ENCODE measurements at places on chromosomes 1 and 21.

- DNase-seq, result no peak
Measured at GRCh38 chr21:45864436-45864835, 117.1 kb upstream of the COL6A1 start.

GRCh38 chr1:151934048-151934493 lies 24.8 kb upstream of the THEM4 start:
- no peak for DNase-seq

- DNase-seq, result no peak
Measured at GRCh38 chr1:16109571-16109970, 36.1 kb upstream of the FAM131C start.

- DNase-seq, result no peak
Measured at GRCh38 chr1:63276624-63277023, 45.7 kb upstream of the FOXD3 start.

GRCh38 chr1:214720561-214720960 lies 117.6 kb downstream of the CENPF start:
- no peak for DNase-seq

DNA sequence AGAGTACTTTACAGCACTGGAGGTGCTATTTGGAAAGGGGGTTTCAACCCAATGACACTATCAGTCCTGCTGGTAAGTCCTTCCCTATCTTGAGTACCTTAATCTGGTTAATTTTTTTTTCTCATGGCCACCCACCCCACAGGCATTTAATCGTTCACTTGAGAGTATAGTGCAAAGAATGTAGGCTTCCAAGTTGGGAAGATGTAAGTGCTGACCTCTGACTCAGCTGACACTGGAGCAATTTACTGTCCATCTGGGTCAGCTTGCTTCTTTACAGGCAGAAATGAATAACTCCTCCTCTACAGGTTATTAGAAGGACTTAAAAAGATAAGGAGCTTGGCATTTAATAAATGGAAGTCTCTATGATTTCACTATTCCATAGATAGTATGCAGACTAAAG lies 89.6 kb downstream of the AK5 start:
- no peak for DNase-seq

DNA sequence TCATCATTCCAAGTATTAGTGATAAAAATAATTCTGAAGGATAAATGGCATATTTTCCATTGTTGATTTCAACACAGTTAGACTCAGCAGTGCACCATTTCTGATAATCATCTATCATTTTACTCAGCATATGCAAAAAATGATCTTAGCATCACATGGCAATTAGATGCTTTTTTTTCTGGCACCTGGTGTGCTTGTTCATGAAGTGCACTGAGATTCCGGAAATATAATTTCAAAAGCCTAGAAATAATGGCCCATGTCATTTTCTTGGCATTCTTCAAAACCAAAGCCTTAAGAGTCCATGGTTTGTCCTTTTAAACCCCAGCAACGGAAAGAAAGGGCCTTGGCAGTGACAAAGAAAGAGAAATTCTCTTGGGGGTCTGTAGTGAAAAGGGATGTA lies 278.8 kb downstream of the KIF26B start:
- DNase-seq, result no peak

DNA sequence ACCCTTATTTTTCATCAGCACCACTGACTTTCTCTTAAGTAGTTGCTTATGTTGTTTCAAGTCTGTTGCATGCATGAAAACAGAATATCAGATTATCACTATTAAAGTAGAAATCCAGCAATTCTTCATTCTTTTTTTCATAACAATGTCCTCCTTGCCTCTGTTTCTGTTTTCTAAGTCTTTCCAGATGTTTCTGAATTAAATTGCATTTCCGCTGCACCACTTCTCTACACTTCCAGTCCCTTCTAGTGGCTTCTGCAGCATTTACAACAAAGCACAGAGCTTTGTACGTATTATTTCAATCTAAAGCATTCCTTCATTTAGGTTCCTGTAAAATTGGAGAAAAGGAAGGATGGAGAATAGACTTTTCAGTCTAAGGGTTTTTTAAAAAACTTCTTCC lies 42.4 kb downstream of the PATJ start:
- DNase-seq, result no peak

- no peak for DNase-seq
Measured at GRCh38 chr1:233497679-233498078, 116.2 kb upstream of the KCNK1 start.

- no peak for DNase-seq
Measured at GRCh38 chr1:39529901-39530535, 38.6 kb downstream of the BMP8A start.

GRCh38 chr1:36523850-36524249 lies 41.1 kb upstream of the CSF3R start:
- DNase-seq, result no peak

DNA sequence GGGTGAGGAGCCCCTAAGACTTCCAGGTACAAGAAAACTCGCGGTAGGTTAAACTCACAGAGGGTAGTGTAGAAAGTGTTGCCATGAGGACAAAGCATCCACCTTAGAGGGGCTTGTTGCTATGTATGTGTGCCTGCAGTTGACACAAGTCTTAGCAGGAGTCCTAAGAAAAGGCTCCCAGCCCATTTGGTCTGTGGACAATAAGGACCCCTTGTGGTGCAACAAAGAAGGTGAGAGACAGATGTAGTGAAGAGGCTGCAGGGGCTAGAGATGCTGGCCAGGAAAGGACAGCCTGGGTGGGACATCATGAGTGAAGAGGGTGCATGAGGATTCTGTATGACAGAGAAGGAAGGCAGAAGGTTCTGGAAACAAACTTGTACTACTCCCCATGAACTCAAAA lies 36.3 kb upstream of the IL10 start:
- no peak for DNase-seq

DNA sequence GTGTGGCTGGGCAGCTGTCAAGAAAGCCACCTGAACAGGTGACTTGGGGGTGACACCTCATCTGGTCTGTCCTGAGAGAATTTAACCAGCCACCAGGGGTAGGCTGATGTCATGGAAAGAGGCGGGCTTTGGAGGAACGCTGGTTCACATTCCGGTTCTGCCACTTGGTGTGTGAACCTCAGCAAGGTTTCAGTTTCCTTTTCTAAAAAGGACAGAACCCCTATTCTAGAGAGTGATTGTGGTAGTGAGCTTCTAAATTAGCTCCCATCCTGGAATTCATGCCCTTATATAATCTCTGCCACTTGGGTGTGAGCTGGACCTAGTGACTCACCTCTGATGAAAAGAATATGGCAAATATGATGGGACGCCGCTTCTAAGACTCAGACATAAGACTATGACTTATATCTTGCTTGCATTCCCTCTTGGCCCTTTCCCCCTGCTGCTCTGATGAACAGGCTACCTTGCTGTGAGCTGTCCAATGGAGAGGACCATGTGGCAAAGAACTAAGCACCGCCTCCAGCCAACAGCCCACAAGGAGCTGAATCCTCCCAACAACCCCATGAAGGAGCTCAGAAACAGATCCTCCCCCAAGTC lies 332.1 kb downstream of the RRAGC start:
- DNase-seq, result no peak

- DNase-seq, result no peak
Measured at GRCh38 chr1:54300401-54300800, 100.4 kb downstream of the MRPL37 start.

DNA sequence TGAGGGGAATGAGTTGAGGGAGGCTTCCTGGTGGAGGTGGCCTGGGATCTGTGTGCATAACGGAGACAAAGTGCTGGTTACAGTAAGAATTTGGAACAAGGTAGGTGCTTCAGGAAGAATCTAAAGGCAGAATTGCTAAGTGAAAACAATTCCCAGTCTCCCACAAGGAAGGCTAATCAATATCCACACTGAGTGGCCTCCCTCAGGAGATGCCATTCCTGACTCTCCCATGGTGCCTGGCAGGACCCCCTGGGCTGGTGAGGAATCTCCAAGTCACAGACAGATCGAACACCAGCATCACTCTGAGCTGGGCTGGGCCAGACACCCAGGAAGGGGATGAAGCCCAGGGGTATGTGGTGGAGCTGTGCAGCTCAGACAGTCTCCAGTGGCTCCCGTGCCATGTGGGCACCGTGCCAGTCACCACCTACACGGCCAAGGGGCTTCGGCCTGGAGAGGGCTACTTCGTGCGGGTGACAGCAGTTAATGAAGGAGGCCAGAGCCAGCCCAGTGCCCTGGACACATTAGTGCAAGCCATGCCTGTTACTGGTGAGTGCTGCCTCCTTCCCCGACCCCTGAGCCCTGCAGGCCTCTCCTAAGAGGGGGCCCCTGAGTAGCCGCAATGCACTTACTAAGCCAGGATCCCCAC lies 30.7 kb downstream of the IGFN1 start:
- DNase-seq, result no peak

- DNase-seq, result no peak
Measured at GRCh38 chr1:230421481-230421880, 4.7 kb downstream of the PGBD5 start.

DNA sequence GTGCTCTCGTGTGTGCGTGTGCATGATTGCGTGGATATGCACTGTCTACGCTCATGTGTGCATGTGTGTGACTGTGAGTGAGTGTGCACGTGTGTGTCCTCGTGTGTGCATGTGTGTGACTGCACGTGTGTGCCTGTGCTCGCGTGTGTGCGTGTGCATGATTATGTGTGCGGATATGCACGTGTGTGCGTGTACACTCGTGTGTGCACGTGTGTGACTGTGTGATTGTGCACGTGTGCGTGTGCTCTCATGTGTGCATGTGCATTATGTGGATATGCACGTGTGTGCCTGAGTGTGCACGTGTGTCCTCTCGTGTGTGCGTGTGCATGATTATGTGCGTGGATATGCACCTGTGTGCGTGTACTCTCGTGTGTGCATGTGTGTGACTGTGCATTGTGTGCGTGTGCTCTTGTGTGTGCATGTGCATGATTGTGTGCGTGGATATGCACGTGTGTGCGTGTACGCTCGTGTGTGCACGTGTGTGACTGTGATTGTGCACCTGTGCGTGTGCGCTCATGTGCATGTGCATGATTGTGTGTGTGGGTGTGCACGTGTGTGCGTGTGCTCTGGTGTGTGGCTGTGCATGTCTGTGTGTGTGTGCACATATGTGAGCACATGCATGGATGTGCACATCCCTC lies 2.2 kb downstream of the MMEL1 start:
- DNase-seq, result no peak
